ENCODE measurements at places on chromosomes 4 and X. TPM values are rescaled to one million over a fixed set of nuclear protein-coding genes. Genes with fewer than 3 reads are reported as not detected.

TLR10 gene
- total RNA-seq, result not detected

HHIP gene
- total RNA-seq, result 0.25 TPM

TMEM47 gene
- total RNA-seq, result 44.7 TPM

CPE gene
- 103 TPM for total RNA-seq

ANAPC10 gene
- 17.4 TPM for total RNA-seq

GPC4 gene
- 7.6 TPM for total RNA-seq

MAGEC1 gene
- total RNA-seq, result not detected

MAOB gene
- total RNA-seq, result 13.8 TPM

GAGE13 gene
- not detected for total RNA-seq

NSDHL gene
- 15.2 TPM for total RNA-seq

MYOZ2 gene
- total RNA-seq, result 0.49 TPM

DCLK2 gene
- total RNA-seq, result 5.9 TPM

WAS gene
- total RNA-seq, result 4.4 TPM

ACE2 gene
- total RNA-seq, result 0.49 TPM

RENBP gene
- total RNA-seq, result 4.2 TPM

DNA sequence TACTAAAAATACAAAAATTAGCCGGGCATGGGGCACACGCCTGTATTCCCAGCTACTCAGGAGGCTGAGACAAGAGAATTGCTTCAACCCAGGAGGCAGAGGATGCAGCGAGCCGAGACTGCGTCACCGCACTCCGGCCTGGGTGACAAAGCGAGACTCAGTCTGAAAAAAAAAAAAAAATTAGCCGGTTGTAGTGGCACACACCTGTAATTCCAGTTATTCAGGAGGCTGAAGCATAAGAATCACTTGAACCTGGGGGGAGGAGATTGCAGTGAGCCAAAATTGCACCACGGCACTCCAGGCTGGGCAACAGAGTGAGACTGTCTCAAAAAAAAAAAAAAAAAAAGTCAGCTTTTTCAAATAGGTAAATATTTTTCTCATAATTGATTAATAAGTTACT lies 71.9 kb downstream of the WDFY3 start:
- DNase-seq, result no peak

GRCh38 chr4:95500361-95500760 lies 48.4 kb downstream of the UNC5C start:
- no peak for DNase-seq

GRCh38 chr4:116183241-116183640 lies 902.1 kb downstream of the TRAM1L1 start:
- DNase-seq, result no peak

DNA sequence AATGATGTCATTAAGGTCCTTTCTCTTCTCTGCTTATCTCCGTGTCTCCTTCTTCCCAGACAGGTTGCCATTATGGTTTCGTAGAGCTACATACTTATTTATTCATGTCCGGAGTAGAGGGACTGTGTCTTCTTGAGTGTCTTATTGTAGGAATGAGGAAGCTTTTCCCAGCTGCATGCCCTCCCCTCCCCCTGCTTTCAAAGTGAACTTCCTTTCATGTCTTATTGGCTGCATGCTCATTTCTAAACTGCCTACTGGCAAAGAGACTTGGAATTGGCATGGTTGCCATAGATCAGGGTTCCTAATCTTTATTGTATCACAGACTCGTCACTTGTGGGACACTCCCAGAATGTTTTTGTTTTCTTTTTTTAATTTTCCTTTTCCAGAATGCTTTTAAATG lies 15.4 kb downstream of the VAMP7 start:
- no peak for DNase-seq

DNA sequence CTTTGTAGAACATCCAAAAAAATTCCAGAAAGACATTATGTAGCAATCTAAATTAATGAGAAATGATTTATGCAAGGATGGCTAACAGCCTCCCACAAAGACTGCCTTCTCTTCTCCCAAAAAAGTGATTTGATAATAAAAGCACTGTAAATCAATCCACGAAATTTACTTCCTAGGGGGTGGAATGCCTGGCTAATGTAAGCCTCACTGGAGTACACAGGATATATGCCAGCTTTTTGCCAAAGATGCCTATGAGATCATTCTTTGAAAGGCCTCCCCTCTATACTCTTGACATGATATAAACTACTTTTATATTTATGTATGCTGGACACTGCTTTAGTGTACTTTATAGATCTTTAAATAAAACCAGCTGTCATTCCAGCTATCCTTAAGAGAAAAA lies 211.1 kb downstream of the ADAMTS3 start:
- no peak for DNase-seq

DNA sequence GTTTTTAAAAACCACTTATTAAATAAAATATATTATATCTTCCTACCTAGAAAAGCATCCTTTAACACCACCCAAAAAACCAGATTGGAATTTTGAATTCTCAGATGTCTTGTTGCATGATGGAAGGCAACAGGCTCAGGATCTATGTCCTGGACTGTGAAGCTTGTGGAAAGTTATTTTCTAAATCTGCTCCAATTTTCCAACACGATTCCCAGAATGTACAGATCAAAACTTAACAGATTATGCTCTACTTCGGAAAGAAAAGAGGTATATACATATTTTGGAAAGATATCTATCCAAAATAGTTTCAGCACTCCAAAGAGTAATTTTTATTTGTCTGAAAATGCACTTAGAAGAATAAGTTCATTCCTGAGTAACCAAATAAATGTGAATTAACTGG lies 291.7 kb upstream of the EMCN start:
- no peak for DNase-seq

GRCh38 chr4:102042871-102043802 lies 252.6 kb downstream of the BANK1 start:
- no peak for DNase-seq

DNA sequence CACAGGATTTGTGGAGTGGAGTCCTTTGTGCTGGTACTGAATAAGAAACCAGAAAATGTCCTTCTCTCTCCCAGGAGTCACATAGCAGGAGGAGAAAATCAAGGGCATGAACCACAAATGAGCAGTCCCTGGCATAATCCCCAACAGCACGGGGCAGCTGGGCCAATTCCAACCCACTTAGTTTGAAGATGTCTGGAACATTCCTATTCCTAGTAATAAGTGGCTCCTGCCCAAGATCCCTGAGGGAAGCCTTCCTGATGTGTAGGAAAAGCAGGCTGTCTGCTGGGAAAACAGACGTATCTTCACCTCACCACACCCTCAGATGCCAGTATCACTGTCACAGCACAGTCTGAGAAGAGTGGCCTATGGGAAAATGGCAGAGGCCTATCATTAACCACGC lies 182.8 kb upstream of the MAP3K15 start:
- no peak for DNase-seq

DNA sequence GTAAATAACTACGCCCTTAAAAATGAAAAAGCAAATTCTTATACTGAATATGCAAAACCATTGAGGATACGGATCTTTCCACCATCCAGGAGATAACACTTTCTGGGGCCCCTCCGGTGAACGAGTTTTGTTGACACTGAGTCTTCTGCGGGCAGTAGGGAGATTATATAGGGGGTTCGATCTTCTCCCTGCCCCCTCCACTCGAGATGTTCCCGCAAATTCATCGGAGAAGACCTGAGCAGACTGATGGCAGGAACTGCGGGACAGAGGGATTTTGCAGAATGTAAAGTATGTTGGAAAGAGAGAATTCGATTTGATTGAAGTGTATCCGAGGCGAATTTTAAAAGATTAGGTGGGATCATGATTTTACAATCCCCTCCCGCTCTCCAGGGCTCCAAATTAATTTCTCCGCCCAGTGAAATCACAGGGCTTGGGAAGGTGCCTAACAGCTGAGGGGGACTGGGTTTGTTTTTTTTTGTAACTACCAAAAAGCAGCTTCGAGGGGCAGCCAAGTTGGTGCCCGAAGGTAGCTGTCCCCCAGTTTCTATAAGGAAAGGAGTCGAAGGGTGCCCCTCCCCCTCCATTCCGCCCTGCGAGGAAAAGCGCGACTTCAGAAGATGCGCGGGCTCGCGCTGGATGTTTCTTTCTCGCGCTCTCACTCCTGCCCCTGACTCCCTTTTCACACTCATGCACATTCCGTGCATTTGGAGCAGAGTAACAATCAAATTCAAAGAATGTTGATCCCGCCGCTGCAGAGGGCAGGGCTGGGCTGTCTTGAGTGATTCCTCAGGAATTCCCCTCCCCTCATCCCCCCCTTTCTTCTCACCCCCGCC lies 1.2 kb downstream of the TMEM255A start:
- DNase-seq, result no peak

DNA sequence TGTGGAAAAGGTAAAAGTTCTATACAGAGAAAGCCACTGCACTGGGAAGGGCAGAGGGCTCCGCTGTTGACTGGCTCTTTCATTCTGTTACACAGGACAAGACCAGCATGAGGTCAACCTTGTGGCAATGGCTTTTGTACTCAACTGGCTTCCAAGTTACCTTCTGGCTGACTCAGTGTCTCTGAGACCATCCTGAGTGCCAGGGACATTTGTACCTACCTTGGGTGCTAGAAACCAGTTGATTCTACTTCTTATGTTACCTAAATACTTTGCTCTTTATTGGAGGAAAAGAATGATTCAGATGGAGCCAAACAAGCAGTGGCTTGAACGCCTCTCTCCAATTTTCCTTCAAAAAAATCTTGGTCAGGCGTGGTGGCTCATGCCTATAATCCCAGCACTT lies 123.2 kb downstream of the RBM47 start:
- DNase-seq, result no peak

DNA sequence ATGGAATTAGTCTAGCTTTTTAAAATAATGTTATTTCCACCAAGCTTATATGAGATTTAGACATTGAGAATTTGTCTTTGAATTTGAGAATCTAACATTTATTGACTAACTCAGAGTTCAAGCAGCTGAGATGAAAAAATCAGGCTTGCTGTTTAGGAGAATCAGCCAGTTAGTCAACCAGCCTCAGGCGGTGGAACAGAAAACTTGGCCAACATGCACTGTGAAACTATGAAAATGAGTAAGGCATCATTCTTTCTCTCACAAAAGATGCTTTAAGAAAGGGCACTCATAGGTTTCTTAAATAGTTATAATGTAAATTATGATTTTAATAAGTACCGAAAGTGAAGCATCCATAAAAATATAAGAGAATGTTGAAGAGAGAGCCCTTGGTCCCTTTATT lies 84.2 kb downstream of the NFKB1 start:
- no peak for DNase-seq

DNA sequence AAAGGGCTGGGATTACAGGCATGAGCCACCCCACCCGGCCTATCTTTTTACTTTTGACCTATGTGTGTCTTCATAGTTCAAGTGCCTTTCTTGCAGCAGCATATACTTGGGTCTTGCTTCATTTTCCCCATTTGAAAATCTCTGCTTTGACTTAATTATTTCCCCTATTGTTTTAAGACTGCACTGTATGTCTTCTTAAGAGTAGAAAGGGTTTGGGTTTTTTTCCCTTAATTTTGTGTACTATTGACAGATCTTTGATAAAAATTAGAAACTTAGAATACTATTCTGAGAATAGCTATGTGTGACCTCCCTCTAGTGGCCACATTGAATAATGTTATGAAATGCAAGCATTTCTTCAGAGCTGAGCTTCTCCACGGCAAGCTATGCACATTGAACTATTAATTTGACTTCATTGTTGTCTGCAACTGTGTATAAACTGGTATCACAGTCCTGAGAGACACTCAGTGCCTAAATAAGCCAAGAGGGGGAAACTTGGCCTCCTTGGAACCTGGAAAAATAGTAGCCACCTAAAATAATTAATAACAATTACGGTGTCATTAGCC lies 8.7 kb upstream of the SLC25A4 start:
- no peak for DNase-seq

- no peak for DNase-seq
Observed at GRCh38 chr4:7128644-7129043, 60.8 kb upstream of the GRPEL1 start.

DNA sequence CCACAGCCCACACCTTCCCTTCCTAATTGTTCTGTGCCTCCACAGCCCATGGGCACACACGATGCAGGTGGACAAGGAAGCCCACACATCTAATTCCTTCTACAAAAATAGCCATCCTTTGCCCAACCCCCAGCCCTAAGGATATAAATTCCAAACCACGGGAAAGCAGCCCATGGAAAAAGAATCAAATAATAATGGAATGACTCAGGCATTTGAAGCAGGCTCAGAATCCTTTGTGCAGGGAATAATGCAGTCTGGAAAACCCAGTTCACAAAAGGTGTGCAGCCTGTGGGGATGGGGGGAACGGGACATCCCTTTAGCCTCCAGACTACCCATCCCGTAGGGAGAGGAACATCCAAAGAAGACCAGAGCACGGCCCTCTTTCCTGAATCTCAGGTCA lies 342.3 kb upstream of the GALNT7 start:
- DNase-seq, result no peak

DNA sequence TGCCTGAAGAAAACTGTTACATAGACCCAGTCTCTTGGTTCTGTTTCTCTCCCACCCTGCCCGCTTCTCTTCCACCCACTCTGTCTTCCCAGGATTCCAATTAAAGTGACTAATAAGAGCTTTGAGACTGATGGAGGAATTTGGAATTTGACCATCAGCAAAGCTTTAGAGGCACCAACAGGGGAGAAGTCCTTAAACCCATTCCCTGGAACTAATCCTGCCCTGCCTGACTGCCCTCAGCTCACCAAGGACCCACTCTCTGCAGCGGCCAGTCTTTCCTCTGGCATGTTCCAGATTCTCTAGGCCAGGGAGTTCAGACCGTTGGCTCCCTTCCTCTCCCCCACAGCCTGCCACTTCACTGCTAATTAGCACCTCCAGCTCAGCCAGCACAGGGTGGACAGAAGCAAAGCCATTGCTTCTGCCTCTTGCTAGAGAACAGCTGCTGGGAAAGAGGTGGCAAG lies 23.9 kb downstream of the SCD5 start:
- DNase-seq, result no peak

DNA sequence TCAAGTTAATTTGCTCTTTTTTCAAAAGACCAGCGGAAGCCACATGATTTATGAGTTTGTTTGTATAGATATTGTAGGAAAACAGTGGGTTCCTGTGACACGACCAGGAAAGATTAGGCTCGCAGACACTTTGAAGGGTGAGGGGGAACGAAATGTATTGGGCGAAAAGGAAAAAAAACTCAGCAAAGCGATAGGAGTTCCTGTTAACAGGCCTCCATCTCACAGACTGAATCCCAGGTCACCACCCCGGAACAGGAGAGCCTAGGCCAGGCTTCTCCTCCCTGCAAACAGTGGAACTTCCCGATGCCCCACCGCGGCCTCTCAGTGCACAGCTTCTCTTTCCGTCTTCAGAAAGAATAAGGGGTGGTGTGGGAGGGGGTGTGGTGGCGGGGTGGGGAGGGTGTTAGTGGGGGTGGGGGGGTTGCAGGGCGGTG lies 181.8 kb upstream of the GPRIN3 start:
- no peak for DNase-seq

GRCh38 chr4:183657564-183657963 lies 1.4 kb downstream of the RWDD4 start:
- no peak for DNase-seq

DNA sequence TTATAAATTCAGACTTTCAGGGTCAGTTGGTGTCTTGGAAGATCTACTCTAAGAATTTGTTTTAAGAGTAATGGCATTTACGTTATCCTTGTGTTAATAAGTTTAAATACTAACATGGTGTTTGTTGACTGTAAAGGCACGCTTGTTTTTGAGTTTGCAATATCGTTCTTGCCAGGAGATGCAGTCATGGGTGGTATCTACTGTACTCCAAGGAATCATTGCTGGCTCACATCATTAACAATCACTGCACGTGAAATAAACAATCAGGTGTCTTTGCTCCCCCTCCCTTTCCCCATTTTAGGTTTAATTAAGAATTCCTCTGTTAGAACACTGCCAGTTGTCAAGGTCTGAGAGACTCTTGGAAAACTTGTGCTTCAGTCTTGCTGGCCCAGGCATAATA lies 1.6 kb downstream of the HHIP start:
- no peak for DNase-seq
